ENCODE measurements at places on chromosomes 3 and 15.

GRCh38 chr3:153746211-153746610, 375.0 kb upstream of the ARHGEF26 start:
- no peak for DNase-seq

DNA sequence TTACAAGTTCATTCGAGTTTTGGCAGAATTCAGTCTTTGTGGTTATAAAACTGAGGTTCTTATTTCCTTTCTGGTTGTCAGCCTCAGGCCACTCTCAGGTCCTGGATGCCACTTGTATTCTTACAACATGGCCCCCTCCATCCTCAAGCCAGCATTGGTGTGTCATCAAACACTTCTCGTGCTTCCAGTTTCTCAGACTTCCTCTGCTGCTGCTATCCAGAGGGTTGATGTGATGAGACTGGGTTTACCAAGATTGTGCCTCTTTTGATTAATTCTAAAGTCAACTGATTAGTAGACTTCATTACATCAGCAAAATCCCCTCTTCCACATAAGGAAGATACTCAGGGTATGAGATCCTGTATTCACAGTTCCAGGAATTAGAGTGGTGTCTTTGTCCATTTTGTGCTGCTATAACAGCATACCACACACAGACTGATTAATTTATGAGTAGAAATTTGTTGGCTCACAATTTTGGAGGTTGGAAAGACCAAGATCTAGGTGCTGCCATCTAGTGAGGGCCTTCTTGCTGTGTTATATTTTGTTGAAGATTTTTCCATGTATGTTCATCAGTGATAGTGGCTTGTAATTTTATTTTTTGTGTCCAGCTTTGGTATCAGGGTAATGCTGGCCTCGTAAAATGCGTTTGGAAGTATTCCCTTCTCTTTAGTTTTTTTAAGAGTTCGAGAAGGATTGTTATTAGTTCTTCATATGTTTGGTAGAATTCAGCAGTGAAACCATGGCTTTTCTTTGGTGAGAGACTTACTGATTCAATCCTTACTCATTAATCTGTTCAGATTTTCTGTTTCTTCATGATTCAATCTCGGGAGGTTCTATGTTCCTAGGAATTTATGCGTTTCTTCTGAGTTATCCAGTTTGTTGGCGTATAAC, 11.1 kb downstream of the LRCH3 start:
- DNase-seq = peak; percentile 53

GRCh38 chr3:107208100-107208499, 169.1 kb upstream of the CCDC54 start:
- DNase-seq = peak; percentile 66

GRCh38 chr15:70362350-70362749, 264.6 kb upstream of the TLE3 start:
- no peak for DNase-seq

DNA sequence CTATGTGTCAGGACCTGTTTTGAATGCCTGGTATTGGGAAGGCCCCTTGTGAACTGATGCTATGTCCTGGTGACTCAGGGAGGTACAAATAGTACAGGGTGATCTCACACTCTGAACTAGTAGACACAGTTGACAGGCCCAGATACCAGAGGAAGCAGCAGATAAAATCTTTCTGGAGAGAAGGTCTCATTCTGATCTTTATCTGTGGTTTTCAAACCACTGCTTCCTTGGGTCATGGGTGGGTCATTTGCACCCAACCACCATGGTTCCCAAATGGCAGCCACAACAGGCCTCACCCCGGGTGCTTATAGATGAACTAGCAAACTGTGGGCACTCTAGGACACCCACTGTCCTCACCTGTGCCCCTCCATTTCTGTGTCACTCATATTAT, 43.4 kb downstream of the PXYLP1 start:
- DNase-seq = no peak

- DNase-seq = no peak
Observed at GRCh38 chr3:171991166-171991565, 48.2 kb upstream of the FNDC3B start.

DNA sequence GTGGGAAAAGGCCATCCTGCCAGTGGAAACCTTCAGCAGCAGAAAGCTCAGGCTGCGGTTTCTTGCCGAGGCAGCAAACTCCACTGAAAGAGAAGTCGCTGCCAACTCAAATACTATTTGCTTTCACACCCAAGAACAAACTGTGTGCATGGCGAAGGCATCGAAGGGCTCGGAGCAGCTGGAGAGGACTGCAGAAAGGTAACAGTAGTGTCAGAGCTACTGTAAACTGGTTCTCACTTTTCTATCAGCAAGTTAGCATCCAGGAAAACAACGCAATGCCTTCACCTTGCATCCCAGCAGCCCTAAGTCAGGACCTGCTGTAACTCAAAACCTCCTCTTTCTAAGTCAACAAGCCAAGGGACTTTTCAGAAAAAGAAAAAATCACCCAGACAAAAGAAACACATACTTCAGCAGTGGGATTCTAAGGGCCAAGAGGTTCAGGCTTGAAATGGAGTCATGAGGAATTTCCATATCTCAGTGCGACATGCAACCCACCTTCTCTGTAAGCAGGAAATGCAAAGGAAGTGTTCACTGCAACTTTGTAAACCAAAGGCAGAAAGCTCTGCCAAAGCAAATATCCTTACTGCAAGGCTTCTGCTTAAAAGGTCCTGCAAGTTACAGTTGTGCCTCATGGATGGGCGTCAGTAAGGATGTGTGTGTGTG, 193.5 kb downstream of the FOXP1 start:
- no peak for DNase-seq

- DNase-seq = no peak
Observed at GRCh38 chr3:13132281-13132680, 59.1 kb upstream of the IQSEC1 start.
